ENCODE measurements at places on chromosomes 3 and 15. TPM values are rescaled to one million over a fixed set of nuclear protein-coding genes. Genes with fewer than 3 reads are reported as not detected.
A peak's percentile ranks its signal among the peaks of the same experiment; 100 is the strongest.

GRCh38 chr15:64105113-64105704, 9.4 kb downstream of the SNX1 start:
- DNase-seq = peak; percentile 79

DNA sequence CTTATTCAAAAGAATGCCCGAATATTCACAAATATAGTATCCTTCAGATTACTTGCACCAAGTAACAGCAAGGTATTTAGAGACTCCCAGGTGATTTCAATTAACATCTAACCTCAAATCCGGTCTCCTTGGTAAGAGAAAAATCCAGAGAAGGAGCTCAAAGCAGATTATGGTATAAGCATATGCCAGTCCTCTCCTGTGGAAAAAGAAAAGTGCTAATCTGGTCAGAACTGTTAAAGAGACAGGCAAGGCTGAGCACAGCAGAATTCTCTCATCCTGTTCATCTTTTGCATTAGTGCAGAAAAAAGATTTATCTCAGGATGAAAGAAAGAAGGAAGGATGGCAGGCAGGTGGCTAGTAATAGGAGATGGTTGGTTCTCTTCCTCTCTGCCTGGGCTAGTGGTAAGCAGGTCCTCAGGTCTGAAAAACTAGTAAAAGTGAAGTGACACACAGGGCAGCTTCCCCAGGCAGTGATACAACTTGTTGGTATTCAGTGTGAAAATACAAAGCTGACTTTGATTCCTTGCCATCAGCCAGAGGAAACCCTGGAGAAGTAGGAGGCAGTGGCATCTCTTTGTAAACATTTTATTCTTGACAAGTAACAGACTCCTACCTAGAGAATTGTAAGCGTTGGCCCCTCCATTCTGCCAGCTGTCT, 14.2 kb downstream of the ATXN7 start:
- no peak for DNase-seq

- DNase-seq = no peak
Measured at GRCh38 chr3:33355611-33356010, 78.4 kb downstream of the FBXL2 start.

DNA sequence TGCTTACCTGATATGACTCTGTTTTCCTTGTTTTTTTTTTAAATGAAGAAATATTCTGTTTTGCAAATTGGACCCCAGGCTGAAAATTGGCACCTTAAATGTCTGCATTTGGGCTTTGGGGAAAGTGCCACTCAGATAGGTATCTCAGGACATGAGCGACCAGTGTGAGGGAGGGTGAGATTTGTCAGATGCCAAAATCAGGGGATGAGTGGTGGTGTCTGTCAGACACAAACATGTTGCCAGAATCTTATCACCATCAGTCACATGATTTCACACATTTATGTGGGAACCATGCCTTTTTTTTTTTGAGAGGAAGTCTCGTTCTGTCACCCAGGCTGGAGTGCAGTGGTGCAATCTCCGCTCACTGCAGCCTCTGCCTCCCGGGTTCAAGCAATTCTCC, 75.6 kb upstream of the OSBPL11 start:
- DNase-seq = no peak

- DNase-seq = no peak
Measured at GRCh38 chr3:48999085-48999858, 7.9 kb upstream of the WDR6 start.

ACOX2 gene
- 21.9 TPM for total RNA-seq

- no peak for DNase-seq
Measured at GRCh38 chr15:90497912-90498311, 31.8 kb upstream of the CRTC3 start.

GRCh38 chr15:34799149-34800101, 4.1 kb upstream of the ACTC1 start:
- DNase-seq = peak; percentile 89

- no peak for DNase-seq
Measured at GRCh38 chr15:31390777-31391486, 64.3 kb downstream of the KLF13 start.

- DNase-seq = no peak
Measured at GRCh38 chr3:188326968-188327367, 173.0 kb downstream of the LPP start.

DNA sequence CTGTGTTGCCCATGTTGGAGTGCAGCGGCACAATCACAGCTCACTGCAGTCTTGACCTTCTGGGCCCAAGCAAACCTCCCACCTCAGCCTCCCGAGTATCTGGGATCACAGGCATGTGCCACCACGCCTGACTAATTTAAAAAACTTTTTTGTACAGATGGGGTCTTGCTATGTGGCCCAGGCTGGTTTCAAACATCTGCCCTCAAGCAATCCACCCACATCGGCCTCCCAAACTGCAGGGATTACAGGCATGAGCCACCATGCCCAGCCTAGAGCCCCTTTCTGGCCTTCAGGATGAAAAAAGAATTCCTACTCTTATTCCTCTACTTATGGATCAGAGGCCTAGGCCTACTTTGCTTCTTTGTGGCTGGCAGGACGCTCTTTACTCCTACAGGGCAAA, 39.6 kb downstream of the CHAC1 start:
- no peak for DNase-seq

PYDC2 gene
- total RNA-seq = not detected

DNA sequence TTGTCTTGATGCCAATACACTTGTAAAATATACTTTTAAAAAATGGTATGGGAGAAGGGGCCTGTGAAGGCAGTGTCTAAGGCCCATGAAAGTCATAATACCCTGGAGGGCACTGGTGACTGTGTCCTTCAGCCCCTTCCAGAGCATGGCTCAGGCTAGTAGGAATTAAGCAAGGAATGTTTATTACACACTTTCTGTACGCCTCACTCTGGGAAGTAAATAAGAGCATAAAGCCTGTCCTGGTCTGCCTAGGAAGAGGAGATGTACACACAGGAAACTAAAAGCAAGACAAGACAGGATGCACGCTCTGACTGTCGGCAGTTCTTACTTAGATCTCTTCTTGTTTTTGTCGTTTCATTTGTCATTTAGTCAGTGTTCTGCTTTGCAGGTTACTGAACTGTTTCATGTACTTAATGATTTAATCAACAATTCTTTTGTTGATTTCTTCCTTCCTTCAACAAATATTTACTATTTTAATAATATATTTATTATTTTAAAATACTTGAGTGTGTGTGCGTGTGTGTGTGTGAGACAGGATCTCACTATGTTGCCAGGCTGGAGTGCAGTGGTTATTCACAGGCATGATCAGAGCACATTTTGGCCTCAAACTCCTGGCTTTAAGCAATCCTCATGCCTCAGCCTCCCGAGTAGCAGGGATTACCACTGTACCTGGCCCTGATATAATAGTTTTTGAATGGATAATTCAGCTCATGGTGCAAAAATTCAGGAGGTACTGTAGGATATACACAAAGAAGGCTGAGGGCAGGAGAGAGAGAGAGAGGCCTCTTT, 9.0 kb upstream of the SMAD6 start:
- DNase-seq = no peak

CAMKV gene
- total RNA-seq = 0.22 TPM

DNA sequence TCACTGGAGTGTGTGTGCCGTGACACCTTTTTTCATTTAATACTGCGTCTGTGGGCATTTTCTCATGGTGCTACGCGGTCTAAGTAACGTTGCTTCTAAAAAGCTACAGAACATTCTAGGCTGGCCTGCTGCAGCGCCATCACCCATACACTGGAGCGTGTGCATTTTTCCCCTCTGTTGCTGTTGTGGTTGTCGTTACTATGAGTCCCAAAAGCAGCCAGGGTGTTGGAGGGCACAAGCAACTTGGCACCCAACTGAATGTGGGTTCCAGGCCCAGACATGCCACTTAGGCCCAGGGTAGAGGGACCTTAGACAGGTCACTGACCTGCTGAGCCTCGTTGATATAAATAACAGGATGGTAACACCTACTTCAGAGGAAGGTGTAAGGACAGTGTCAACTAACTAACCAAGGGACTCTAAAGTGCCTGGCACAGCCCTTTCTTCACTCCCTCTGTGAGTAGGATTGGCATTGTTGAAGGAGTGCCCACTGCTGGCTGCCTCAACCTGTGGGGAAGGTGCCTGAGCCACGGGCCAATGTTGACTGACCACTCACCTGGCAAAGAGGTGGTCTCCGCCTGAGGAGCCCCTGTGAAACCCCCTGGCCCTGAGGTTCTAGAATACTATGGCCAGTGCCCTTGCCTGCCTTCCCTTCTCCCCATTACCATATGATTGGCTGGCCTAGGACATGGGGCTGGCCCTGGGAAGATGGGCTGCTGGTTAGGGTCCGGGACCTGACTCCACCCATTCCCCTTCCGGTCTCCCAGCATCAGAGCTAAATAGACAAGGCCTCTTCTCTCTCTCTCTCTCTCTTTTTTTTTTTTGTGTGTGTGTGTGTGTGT, 3.5 kb downstream of the CSK start:
- no peak for DNase-seq

DNA sequence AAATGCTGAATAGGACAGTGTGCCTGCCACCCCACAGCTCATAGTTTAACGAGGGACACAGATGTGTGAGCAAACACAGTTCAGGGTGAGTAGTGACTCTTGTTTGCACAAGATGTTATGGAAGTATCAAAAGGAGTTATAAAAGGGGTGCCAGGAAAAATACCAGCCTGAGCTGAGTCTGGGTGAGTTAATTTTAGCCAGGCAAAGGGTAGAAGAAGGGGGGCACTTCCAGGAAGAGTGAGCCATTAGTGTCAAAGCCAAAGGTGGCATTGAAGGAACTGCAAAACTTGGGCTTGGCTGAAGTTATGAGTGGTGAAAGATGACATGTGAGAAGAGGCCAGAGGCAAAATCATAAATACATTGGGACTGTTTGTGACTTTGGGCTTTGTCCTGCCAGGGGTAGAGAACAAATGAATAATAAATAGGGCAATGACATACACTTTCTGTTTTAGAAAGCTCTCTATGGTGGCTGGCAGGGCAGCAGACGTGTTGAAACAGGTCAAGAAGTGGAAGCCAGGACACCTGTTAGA, 1.9 kb upstream of the SPPL2A start:
- DNase-seq = no peak

GRCh38 chr3:127746400-127747057, 73.8 kb downstream of the ABTB1 start:
- DNase-seq = no peak

DNA sequence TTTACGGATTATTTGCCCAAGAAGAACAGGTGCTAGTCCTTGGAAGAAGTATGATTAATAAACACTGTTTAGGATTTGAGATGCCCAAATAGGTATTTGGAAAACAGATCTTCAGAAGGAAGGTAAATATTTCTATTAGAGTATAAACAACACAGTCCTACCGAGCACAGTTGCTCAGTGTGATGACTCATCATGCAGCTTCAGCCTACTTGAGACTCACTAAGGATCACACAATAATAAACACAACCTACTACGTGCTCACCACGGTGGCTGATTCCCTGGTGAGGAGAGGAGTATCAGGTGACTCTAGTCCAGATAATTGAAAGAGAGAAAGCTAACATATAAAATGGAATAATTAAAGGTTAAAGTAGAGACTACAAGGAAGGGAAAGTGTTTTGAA, 72.0 kb downstream of the PDZRN3 start:
- DNase-seq = no peak

CAV3 gene
- 282 TPM for total RNA-seq

- no peak for DNase-seq
Measured at GRCh38 chr15:44441095-44441501, 13.7 kb downstream of the CTDSPL2 start.

- peak; percentile 43 for DNase-seq
Measured at GRCh38 chr3:98884675-98885371, 16.7 kb downstream of the DCBLD2 start.

DNA sequence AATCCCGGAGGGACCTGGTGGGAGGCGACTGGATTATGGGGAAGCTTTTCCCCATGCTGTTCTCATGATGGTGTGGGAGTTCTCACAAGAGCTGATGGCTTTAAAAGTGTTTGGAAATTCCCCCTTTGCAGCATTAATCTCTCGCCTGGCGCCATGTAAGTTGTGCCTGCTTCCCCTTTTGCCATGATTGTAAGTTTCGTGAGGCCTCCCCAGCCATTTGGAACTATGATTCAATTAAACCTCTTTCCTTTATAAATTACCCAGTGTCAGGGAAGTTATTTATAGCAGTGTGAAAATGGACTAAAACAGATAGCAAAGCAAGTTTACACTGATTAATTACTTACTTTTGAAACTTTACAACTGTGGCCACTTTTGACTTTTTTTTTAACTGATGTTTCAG, 10.6 kb upstream of the U2SURP start:
- no peak for DNase-seq

DNA sequence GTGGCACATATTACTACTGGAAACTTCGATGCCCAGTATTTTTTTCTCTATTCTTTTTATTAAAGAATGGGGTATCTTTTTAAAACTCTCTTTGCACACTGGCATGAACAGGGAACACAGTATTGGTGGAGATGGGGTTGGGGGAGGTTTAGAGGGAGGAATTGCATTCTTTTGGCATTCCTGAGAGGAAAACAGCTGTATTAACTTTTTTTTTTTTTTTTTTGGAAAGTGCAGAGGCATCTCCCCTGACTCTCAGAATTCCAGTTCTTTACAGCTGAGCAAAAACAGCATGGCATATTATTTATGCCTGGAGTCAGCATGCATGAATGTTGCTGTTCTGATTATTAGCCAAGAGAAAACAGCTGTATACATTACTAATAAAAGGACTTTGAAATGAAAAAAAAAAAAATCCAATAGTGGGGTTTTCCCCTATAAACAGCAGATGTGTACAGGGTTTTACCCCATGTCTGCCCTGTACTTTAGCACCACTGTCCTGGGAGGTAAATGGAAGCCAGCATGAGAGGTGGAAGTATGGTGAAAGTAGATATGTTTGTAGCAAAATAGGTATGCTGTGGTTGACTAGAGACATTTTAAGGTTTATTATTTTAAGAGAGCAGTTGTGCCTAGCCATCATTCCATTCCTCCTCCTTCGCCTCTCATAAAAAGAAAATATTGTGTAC, 132.2 kb downstream of the FNDC3B start:
- peak; percentile 64 for DNase-seq

DNA sequence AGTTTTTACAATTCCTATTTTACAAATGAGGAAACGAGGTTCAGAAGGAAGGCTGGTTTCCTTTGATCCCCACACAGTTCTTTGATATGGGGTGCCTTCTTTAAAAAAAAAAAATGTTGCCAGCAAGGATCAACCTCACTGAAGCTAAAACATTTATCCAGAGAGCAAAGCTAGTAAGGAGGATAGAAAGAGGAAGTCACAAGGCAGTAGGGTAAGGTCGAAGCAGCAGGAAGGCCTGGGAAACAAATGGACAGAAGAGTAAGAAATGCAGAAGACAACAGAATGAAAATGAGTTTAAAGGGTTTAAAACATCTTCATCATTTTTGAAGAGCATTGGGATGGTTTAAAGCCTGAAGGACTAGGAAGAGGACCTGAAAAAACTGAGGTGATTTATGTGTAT, 30.6 kb upstream of the CP start:
- DNase-seq = no peak

HES1 gene
- total RNA-seq = 29.4 TPM

DNA sequence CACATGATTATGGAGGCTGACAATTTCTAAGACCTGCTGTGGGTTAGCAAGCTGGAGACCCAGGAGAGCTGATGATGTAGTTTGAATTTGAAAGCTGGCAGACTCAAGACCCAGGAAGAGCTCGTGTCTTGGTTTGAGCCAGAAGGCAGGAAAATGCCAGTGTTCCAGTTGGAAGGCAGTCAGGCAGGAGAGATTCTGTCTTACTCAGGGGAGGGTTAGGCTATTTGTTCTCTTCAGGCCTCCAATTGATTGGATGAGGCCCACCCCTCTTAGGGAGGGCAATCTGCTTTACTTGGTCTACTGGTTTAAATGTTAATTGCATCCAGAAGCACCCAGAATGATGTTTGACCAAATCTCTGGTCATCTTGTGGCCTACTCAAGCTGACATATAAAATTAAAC, 40.4 kb upstream of the IGF2BP2 start:
- DNase-seq = no peak

- DNase-seq = peak; percentile 96
Measured at GRCh38 chr15:83846847-83847246, 192.9 kb downstream of the ADAMTSL3 start.

- no peak for DNase-seq
Measured at GRCh38 chr15:35186346-35186745, 101.3 kb upstream of the NANOGP8 start.

Measured in muscle of leg (tissue), 16 donors.